B cell (primary cell): ENCODE measurements at places on chromosomes 3 and 15. TPM values are rescaled to one million over a fixed set of nuclear protein-coding genes. Genes with fewer than 3 reads are reported as not detected.

NANOGP8 gene
- not detected in 2 replicates for total RNA-seq

SPTSSB gene
- total RNA-seq, result not detected in 2 replicates

- no peak for DNase-seq
Observed at GRCh38 chr3:140465988-140466387, 211.9 kb upstream of the TRIM42 start.

DNA sequence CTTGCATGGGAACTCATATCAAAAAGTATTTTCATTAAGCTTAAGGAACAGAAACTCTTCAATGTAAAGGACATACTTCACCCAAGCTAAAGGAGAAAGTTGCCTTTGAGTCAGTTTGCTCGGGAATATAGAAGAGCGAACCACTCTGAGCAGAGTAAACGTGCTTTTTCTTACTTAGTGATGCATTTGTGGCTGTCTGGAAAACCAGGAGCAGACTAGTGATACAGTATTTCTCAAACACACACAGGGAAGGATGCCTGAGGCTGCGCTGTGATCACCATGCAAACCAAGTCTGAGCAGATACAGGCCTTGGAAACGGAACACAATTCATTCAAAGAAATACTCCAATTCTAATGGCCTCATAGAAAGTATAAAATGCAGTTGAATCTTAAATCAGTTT lies 121.0 kb upstream of the CDIN1 start:
- DNase-seq, result no peak

DNA sequence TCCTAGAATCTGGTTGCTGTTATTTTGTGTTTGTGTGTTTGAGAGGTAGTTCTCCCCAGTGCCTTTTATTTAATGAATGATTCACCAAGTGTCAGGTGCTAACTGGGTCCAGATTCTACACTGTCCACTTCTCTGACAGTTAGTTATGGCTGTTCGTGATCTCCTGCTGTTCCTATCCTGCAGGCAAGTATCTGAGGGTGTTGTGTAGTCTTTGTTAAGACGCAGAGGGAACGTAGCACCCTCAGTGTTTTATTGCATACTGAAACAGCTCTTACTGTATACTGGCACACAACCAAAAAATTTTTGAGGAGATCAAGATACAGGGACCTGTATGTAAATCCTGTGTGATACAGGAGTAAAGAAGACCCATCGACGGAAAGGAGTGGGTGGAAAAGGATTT lies 1271.3 kb downstream of the ROBO1 start:
- DNase-seq, result no peak

TGM4 gene
- not detected in 2 replicates for total RNA-seq
